ENCODE measurements at places on chromosomes 16 and 17.

DNA sequence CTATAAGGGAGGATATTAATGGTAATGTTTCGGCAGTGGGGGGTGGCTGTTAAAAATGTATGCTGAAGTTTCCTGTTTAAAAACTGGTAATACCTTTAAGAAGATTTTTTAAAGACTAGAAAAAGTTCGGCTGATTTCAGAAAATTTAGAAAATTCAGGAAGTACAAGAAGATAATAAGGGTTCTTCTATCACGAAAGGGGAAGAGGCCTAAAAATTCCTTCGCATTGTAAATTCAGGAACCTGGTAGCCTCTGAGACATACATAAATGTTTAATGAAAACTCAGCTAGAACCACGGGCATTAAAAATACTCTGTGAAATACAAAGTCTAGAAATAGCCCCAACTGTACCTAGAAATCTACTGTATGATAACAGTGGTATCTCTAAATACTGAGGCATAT, 181.2 kb downstream of the PARN start:
- DNase-seq = no peak

DNA sequence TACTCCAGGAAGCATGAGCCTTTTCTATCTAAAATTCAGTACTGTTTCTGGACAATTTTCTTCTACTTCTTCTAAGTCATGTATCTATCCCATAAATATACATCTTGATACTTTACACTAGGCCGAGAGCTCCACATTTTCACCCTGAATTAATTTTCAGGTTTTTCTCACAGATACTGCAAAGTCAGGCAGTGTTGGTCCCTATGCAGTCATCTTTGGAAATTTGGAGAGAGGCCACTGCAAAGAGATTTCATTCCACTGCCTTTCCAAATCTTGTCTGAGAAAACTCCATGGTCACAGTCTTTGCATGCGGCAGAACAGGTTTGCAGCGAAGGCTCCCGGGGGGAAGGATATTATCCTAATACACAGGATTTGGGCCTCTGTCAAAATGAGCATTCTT, 28.2 kb downstream of the DUSP14 start:
- DNase-seq = no peak

DNA sequence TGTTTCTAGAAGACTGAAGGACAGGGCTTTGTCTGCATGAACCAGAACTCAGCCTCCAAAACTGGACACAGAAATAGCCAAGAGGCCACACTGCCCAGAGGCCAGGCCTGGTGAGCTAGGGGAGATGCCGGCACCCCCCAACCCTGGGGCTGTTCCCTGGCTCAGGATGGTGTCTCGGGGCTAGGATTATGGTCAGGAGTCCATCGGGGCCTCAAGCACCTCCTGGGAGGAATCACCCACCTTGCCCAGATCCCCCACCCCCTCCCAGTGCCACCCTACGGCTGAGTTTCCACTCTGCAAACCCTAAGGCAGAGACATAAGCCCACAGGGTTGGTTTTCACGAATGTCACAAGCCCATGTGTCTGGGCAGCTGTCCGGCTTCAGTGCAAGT, 37.2 kb downstream of the SLC7A5 start:
- no peak for DNase-seq

- DNase-seq = peak; percentile 72
Observed at GRCh38 chr17:41801374-41802271, 10.1 kb downstream of the P3H4 start.

- DNase-seq = no peak
Observed at GRCh38 chr17:73203135-73203787, 10.4 kb downstream of the COG1 start.

DNA sequence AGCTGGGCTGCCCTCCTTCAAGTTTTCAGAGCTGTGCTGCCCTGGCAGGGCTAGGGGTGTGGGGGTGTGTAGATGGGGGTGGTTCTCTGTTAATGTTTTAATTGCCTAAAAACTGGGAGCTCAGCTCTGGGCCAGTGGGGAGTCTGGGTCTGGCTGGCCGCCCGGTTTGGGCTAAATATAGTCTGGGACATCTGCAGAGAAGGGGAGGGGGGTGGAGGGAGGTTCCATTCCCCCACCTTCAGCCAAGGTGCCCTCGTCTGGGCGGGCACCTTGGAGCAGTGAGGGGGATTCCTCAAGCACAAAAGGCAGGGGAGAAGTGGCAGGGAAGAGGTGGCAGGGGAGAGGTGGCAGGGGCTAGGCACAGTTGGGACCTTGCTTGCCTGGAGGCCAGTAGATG, 13.0 kb downstream of the RARA start:
- no peak for DNase-seq

GRCh38 chr17:82981141-82981730, 98.2 kb upstream of the METRNL start:
- no peak for DNase-seq

- no peak for DNase-seq
Observed at GRCh38 chr17:59151006-59151405, 4.0 kb downstream of the SKA2 start.

GRCh38 chr16:51579652-51580360, 428.7 kb upstream of the SALL1 start:
- DNase-seq = no peak

All from fibroblast of skin of back (primary cell).